ENCODE measurements at places on chromosomes 12 and 14.

DNA sequence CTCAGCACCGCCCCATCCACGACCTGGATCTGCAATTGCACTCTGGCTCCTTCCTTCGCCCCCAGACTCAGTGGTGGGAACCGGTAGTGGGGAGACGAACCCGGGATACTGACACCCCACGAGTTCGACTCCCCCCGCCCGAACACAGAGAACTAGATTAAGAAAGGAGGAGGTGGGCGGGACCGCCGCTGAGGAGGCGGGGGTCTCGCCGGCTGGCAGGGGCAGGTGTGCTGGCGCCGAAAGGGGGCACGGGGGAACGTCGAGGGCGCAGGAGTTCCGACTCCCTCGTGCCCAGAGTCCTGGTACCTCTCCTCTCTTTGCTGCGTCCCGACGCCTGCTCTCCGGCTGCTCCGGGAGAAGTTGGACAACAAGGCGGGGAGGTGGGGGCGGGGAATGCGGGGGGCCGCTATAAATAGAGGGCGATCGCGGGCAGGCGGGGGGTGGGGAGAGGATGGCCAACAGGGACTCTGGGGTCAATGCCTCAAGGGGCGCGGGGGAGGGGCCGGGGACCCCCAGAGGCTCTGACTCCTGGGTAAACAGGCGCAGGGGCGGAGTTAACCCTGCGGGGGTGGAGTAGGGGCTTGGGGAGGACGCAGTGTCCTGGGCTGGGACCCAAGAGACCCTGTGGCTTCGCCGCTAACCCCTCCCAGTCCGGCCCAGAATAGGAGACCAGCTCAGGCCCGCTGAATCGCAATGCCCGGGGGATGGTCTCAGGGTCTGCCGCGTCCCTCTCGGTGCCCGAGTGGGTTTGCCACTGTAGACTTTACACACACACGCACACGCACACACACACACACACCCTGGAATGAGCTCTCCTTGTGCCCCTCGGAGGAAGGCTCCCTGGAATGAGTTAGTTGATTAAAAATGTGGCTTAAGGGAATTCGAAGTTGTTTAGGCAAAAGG is 761 bp upstream of the NDRG2 start:
- no peak for DNase-seq

- DNase-seq: no peak
Measured at GRCh38 chr12:44477331-44477980, 398.7 kb downstream of the NELL2 start.

GRCh38 chr14:54193871-54194270 is 202.9 kb upstream of the CDKN3 start:
- no peak for DNase-seq

DNA sequence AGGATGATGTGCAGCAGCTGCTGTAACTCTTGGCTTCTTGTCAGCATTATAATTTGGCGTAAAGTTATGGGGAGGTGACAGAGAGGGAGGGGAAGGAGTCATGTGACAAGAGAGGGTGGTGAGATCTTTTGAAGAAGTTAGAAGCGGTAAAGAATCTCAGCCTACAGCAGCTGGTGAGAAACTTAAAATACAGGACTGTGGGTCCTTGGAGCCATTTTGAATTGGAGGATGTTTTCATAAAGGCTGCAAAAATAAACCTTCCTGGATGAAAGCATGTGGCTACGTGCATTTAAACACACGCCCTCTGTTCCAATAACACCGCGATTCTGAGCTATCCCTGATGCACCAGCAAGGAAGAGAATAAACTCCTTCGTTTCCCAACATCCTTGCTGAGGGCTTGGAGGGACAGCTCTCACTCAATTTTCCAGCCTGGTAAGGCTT is 133.7 kb downstream of the TMEM30B start:
- DNase-seq: no peak

DNA sequence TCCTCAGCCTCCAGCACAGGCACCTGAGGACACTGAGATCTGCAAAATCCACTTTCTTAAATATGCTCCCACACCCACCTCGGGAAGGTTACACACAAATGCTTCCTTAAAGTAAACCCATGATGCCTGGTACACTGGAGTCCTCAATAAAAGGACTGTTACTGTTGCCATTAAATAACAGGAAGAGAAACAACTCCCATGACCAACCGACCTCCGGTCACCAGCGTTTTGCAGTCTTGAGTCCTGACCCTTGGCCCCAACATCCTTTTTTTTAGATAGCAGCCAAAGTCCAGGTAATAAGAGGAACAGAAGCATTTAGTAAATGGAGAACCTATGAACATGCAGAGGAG is 42.4 kb downstream of the ITPK1 start:
- DNase-seq: no peak

DNA sequence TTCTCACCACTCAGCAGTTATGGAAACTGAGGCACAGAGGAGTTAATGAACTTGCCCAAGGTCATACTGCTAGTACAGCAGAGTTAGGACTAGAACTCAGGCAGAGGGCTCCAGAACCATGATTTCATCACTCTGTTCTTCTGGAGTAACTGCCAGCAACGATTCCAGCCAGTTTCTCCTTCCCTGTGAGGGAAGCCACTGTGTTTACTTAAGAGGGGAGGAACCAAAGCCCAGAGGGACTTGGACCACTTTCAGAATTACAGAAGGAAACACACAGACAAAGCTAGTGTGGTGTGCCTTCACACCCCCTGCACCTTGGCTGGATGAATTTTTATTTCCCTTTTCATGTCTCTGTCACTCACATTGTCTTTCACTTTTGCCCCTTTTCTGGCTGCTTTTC is 398.2 kb downstream of the DPF3 start:
- DNase-seq: no peak

DNA sequence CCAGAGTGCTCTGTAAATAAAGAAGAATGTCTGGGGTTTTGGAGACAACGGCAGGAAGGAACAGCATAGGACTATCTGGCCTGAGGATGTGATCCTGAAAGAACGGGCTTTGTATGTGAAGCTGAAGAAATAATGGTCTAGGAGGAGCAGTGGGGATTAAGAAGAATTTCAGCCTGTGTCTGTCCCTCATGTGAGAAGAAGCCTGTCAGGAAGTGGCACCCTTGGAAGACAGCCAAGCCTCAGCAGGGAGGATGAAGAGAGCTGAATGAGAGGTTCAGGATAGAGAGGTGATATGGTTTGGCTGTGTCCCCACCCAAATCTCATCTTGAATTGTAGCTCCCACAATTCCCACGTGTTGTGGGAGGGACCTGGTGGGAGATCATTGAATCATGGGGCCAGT is 56.9 kb upstream of the TCL1A start:
- DNase-seq: no peak

- no peak for DNase-seq
Measured at GRCh38 chr14:92938235-92938875, 15.4 kb downstream of the CHGA start.

DNA sequence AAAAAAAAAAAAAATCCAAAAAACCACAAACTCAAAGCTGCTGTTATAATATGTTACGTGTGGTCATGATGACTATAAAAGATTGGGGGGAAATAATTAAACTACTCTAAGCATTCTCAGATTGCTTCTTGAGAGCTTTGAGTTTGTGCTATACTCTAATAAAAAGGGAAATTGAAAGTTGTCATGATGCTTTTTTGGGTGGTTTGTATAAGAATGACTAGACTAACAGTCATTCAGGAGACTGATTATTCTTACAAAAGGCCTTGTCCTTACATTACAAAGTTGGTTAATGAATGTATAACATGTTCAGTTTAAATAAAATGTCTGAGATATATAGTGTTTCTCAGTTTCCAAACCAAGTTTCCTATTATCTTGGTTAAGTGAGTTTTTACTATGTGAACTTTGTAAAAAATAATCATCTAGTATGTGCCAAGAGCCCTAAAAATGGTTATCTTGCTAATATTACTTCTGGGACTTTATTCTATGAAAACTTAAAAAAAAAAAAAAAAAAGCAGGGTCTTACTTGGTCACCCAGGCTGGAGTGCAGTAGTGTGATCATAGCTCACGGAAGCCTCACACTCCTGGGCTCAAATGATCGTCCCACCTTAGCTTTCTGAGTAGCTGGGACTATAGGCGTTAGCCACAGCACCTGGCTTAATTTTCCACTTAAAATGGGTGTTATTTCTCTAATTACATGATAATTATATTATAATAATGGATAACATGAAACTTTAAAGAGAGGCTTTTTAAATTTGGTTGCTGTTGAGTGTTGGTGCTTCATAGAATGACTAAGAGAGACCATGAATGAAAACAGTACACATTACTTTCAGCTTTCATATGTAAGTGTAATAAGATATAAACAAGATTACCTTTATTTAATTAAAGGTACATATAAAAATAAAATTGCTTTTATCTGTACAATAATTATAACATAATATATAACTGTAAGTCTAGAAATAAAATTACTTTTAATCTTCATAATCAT is 459.6 kb upstream of the RGS6 start:
- DNase-seq: no peak

DNA sequence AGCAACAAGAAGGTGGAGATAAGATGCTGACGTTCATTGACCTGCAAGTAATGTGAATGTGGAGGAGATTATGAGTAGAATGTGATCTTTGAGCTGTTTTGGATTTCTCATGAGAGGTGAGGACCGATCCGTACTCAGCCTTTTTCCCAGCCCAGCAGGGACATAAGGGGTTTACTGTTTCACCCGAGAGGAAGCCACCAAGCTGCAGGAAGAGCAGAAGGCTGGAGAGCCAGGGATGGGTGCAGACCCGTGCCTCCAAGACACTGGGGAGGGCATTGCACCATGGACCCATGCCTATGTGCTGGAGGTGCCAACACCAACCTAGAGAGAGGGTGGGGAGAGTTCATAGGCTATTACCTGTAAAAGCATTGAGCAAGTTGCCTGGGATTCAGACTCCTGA is 206.0 kb upstream of the DIO3 start:
- DNase-seq: no peak

DNA sequence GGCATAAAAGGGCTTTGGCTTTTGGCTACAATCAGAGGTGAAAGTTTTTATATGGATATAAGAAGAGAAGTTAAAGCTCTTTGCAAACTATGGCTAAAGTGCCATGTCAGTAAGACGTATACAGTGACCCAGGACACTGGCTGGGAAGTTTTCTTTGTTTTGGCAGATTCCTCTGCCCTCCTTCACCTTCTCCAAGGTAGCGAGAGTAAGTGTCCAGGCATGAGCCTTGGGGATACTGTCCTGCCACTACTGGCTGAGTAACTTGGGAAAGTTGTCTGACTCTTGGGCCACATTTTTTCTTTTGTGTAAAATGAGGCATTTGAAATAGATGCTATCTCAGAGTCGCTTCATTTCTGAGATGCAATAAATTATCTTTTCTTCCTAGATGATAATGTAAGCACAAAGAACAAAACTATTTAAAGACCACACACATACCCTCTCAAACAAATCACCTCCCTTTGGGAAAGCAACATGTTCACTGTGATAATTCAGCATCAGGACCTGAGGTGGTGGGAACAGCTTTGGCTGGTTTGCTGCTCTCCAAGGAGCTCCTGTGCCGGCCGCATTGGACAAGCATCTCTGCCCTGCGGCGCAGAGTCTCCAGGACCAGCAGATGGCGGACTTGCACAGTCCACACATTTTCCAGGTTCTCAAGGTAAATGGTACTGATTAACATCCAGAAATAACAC is 106.3 kb downstream of the PTCSC3 start:
- DNase-seq: peak; percentile 27

Measured in stimulated activated CD8-positive, alpha-beta memory T cell treated with anti-CD3 and anti-CD28 coated beads, Interleukin-2, amount 100 ng/mL, for 48 hours (primary cell).